ENCODE measurements at places on chromosomes 1 and 21. TPM values are rescaled to one million over a fixed set of nuclear protein-coding genes. Genes with fewer than 3 reads are reported as not detected.

The CYP4X1 gene
- total RNA-seq: not detected

The HLX gene
- total RNA-seq: 14.0 TPM

DNA sequence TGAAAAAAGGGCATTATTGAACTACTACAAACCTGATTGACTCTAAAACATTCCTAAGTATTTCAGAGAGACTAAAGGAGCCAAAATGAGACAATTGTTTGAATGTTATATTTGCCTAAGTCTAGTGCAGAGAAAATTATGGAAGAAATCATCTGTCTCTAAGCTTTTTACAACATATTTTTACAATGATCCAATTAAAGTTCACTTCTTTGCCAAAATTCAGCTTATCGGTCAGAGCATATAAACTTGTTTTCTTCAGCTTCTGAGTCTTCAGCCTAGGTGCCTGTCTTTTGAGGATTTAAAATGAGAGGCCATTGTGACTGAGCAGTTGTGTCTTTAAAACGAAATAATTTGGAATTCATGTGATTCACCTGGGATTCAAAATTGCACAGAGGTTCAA, 181.2 kb upstream of the SGIP1 start:
- H3K4me3 ChIP-seq: no peak overlapping the region
- peaks cover 18% of the 10 kb centered on the region for H3K36me3 ChIP-seq
- H3K27ac ChIP-seq: peak overlapping the region; percentile 78

GRCh38 chr1:91476533-91477217, 24.0 kb upstream of the CDC7 start:
- H3K27me3 ChIP-seq: 0 out of 2 replicates have a peak, but pooled peaks cover 8% of the 10 kb centered on the region
- H3K4me3 ChIP-seq: no peak overlapping the region
- DNase-seq: no peak
- H3K27ac ChIP-seq: no peak overlapping the region

DNA sequence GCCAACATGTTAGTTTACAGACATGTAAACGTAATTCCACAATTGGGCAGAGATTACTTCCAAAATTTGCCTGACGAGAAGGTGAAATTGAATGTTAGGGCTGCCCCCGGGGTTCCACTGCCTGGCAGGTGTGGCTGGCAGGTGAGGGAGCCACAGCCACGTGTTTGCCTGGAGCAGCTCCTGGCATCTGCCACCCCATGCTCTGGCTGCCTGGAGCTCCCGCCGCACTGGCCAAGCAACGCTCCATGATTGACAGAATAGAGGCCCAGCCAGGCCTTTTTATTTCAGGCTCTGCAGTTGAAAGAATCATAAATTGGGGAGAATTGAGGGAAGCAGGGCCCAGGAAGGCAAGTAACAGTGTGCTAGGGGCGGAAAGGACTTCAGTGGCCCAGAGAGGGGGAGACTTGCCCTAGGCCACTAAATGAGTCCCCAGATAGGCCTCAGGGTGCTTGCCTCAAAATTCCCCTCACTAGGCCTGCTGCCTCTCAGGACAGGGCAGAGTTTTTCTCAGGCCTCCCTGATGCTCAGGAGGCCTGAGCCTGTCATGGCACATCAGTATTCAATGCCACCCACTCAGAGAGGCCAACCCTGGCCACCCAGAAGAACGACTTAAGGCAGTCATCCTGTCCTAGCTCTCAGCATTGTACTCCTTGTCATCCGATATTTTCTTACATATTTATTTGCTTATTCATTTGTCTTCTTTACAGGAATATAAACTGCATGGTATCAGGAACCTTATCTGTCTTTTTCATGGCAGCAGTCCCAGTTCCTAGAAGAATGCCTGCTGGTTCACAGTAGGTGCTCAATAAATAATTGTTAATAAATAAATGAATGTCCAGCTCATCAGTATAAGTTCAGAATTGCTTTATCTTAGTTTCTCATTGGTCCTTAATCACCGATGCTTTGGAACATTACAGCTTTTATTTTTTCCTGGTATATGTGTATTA, 16.6 kb upstream of the S1PR1 start:
- H3K27ac ChIP-seq: no peak overlapping the region
- no peaks in the 10 kb centered on the region for H3K27me3 ChIP-seq
- no peaks in the 10 kb centered on the region for H3K4me1 ChIP-seq
- H3K36me3 ChIP-seq: no peaks in the 10 kb centered on the region
- H3K4me3 ChIP-seq: no peak overlapping the region

DNA sequence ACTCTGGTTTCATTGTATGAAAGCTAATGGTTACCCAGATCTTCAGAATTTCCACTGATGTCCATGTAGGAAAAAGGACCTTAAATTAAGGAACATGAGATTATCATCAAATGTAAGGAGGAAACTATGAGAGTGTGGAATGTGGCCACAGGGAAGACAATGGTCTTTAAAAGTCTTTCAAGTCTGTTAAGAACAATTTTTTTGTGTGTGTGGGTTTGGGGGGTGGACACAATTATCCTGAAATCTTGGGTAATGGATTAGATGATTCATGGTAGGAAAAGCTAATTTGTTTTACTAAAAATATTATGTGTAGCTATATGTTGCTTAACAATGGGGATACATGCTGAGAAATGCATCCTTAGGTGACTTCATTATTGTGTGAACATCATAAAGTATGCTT, 72.9 kb downstream of the PLA2G4A start:
- DNase-seq: peak; percentile 23
- H3K4me1 ChIP-seq: peaks cover 22% of the 10 kb centered on the region
- no peaks in the 10 kb centered on the region for H3K36me3 ChIP-seq
- no peaks in the 10 kb centered on the region for H3K27me3 ChIP-seq

GRCh38 chr21:35491920-35492678, 443.0 kb upstream of the RUNX1 start:
- no peak overlapping the region for H3K27ac ChIP-seq
- no peak for DNase-seq
- H3K4me3 ChIP-seq: no peak overlapping the region
- no peaks in the 10 kb centered on the region for H3K36me3 ChIP-seq
- no peaks in the 10 kb centered on the region for H3K27me3 ChIP-seq

DNA sequence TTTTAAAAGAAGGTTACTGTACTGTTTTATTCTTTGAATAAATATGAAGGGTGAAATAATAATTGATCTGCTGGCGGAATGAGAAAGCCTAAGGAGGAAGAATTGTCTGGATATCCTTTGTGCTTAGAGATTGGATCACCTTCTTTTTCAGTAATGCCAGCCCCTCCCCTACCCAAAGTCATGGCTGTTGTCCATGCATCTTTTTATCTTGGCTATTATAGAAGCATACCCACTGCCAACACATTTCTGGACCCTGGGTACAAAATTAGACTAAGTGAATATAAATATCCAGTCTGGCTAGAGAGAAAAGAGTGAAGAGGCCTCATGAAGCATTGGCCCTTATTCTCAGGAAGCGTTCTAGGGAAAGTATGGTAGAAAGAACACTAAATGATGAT, 28.1 kb downstream of the AK4 start:
- peaks cover 37% of the 10 kb centered on the region for H3K4me1 ChIP-seq
- H3K36me3 ChIP-seq: no peaks in the 10 kb centered on the region
- H3K27me3 ChIP-seq: no peaks in the 10 kb centered on the region
- no peak overlapping the region for H3K27ac ChIP-seq

All from GM23248 (cell line).